Stimulated activated CD4-positive, alpha-beta T cell treated with anti-CD3 and anti-CD28 coated beads, Interleukin-1b, Interleukin-23, amount 100 ng/mL, for 48 hours (primary cell): ENCODE measurements at places on chromosomes 5 and 9.

- DNase-seq, result no peak
These were observed 2.5 kb upstream of the ZNF346 start for GRCh38 chr5:177020033-177020432.

DNA sequence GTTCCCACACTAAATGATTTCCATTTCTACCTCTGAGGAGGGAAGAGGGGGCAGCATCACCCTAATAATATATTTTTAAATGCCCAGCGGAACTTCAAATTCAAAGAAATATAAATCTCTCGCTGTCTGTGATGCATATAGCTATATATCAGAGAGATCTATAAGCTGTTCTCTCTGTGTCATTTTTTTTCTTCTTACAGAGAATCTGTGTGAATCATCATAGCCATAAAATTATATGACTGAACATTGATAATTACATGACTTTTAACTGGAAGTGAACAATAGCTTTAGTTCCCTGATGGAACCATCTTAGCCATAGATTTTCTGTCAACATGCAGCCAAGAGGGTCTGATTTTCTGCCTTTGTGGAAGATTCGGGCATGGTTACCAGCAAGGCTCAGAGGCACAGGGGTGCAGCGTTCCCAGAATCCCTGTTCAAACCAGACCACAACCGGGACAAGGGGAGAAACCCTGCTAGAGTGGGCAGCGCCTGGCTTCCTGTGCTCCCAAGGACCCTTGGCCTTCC, 93.7 kb upstream of the OSMR start:
- DNase-seq, result no peak

- peak; percentile 8 for DNase-seq
These were observed 69.1 kb upstream of the OLFM1 start for GRCh38 chr9:135018306-135018915.

GRCh38 chr9:72809586-72809985, 143.3 kb downstream of the ALDH1A1 start:
- DNase-seq, result no peak

- no peak for DNase-seq
These were observed 96.8 kb upstream of the ITGA2 start for GRCh38 chr5:52892242-52892878.

DNA sequence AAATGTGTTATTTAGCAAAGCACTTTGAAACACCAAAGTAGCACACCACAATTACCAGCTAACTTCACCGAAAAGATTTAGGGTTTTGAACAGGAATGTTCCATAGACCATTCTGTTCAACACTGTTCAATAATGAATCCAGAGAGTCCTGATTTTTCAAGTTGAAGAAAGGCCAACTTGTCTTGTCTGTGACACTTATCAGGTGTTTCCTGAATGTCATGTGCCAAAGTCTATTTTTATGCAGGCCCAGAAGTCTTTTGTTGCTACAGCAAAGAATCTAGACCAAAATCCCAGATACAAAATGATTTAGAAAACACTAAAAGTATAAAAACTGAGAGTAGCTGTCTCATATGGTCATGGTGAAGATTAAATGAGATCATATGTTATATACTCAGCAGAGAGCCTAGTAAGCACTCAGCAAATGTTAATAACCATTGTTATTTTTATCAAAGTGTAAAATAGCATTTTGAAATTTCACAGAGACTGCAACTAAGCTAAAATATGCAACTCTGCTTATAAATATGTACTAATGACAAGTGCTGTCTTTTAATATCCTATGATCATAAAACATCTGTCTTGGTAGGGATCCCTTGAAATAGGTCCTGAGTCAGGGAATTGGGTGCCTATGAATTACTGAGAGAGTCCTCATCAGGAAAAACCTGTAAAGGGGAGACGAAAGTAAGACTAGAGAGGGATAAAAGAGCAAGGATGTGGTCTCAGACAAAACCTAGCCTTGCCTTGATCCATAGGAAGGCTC, 122.4 kb upstream of the SLC12A2 start:
- no peak for DNase-seq

DNA sequence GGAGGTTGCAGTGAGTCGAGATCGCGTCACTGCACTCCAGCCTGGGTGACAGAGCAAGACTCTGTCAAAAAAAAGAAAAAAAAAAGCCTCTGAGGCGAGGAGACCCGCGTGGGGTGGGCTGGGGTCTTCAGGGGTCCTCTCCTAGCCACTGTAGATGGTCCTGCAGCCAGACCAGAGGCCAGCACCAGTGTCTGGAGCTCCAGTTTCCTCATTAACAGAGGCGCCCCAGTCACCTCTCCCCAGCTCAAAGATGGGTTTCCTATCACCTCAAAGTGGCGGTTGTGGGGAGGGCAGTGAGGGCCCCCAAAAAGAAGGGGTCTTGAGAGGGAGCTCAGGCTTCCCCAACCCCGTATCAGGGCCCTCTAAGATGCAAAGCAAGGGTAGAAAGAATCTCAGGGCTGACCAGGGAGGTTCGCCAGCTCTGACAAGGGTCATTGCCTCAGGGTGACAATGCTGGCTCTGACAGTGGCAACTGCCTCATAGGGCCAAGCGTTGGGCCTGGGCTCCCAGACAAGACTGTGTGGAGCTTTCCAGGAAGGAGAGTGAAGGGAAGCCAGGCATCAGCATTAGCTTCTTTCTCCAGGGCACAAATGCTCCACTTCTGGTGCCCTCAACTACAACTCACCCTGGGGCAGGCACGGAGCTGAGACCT, 15.0 kb downstream of the STK10 start:
- no peak for DNase-seq

- peak; percentile 91 for DNase-seq
These were observed 3.8 kb upstream of the STC2 start for GRCh38 chr5:173331956-173332479.

DNA sequence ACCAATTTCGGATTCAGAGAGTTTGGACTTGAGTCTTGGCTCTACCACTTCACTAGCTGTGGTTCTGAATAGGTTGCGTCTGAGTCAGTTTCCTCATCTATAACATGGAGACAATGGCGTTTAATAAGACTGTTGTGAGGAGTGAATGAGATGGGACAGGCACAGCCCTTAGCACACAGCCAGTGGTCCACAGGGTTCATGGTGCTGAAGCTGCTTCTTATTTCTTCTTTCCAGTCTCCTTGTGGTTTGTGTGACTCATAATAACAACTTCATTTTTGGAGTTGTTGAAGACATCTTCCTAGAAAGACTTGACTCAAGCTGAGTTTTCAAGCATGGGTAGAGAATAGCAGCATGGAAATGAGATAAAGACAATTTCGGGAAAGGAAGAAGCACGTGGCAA, 172.6 kb upstream of the PPP2R2B start:
- no peak for DNase-seq

DNA sequence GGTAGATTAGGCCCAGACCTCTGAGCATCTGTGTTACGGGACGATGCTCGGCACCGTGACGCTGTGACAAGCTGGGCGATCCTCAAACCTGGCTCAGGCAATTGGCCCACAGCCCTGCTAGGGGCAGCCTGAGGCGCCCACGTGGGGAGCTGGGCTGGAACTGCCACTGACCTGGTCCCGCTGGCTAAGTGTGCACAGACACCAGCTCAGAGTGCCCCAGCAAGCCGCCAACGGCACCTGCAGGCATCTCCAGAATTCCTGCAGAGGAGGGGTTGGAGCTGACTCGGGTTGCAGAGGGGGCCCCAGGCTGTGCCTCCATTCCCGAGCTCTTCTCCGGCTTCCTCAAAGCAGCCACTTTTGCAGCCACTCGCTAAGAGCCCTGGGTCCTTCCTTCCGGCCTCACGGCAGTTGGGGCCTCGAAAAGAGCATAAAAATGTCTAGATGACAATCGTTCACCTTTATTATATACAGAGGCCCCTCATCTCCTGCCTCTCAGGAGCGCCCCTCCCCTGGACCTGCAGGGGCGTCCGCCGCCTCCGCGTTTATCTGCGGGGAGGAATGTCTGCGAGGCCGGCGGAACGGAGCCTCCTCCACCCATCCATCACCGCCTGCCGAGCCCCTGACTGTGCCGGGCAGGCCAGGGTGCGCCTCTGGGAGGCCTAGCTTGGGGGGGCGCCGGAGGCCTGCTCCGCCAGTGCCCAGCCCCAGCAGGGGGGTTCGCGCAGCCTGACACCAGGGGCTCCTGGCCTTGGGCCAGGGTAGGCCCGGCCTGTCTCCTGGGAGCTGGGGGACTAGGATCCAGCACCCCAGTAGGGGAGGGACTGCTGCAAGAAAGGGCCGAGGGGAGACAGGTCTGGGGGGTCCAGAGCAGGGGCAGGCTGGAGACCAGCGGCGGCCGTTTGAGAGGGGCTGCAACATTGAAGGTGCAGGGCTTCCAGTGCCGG, 144.9 kb downstream of the BARX1 start:
- no peak for DNase-seq

DNA sequence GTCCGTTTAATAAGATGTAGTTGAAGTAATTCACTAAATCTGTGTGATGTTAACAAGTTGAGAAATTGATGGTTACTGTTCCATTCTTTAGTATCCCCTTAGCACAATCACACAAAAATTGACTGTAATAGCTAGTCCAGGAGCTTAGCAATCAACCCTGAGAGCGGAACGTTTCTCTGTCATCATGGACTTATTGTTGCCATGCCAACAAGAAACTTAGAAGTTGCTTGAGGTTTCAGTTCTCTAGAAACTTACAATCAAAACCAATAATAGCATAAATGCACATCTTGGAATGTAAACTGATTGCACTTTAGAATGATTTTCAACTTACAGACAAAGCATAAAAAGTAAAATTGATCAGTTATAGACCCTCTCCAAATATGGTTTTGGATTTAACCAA, 125.4 kb upstream of the ANKH start:
- no peak for DNase-seq

DNA sequence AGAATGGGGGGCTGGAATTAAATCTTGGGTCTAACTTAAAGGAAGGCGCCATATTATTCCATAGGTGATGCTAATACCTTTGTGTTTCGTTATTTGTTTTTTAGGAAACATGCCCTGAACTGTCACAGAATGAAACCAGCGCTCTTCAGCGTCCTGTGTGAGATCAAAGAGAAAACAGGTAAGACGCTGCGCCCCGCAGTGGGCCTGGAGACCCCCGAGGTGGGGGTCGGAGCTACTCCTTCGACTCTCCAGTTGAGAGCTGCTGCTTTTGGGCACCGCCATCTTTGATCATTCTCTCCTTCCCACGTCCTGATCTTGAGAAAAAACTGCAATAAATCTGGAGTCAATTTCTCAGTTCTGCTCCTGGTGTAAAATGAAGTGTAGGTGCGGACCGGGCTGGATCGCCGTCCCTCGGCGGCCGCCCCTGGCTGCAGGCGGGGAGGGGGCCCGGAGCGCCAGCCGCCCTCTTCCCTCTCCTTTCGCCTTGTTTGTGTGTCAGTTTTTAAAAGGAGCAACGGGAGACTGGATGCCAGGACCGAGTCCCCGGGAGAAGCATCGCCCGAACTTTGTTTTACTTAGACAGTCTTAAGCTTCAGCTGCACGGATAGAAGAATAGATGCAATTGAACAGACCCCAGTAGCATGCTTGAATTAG, 1.4 kb downstream of the PBX3 start:
- DNase-seq, result no peak

GRCh38 chr9:123318202-123318601, 37.8 kb upstream of the CRB2 start:
- DNase-seq, result no peak

DNA sequence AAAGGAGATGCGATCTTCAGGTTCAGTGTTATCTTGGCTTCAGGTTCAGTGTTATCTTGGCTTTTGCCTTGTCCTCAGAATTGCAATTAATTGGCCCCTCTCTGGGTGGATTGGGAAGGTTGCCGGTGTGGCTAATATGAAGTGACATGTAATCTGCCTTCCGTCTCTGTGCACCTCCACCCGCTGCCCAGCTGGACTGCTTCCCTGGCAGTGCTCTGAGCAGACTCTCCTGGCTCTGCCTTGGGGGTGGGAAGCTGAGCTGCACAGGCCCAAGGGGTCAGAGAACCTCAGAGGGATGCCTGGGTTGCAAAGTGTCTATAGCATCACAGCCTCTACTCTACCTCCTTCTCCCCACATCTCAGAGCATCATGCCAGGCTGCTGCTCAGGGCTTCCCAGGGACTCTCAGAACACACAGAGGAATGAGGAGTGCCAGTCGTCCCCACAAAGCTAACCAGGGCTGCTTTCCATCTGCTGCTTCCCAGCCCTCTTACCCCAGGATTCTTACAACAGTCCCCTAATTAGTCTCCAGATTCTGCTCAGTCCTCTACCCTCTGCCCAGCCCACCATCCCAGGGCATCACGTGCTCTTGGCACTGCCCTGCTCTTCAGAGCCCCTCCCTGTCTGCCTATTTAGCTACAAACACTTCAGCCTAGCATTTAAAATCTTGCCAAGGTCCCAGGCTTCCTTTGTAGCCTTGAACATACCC, 54.4 kb upstream of the AFAP1L1 start:
- DNase-seq, result no peak

GRCh38 chr5:153863951-153864350, 174.8 kb downstream of the FAM114A2 start:
- DNase-seq, result no peak

DNA sequence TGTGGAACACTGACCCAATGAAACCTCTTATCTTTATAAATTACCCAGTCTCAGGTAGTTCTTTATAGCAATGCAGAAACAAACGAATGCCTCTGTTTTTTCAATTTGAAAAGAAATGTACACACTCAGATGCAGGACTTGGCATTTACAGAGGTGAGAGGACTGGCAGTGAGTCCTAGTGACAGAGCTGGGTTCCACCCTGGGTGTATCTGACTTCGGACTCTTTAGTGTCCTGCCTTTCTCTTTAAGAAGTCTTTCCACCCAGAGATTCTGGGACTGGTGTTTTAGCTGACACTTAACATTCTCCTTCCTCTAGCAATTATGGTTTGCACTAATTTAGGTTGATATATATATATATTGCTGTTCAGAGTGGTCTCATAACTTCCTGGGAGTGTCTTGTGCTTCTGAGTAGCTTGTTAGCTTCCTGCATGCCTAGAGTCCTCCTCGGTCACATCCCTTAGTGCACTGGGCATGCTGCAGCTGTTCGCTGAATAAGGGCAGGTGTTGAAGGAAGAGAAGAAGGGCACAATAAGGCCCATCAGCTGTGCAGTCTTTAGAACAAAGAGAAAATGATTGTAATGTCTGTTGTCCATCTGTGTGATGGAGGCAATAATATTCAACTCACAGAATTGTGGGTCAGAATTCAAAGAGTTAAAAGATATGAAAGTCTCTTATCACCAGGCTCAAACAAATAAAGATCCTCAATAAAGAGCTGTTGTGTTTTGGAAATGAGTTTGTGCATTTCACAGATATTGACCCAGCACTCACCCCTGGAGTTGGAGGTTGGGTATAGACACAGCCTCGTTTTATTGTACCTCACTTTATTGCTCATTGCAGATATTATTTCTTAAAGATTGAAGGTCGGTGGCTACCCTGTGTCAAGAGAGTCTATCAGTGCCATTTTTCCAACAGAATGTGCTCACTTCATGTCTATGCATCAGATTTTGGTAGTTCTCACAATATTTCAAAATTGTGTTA, 187.1 kb downstream of the TRIM32 start:
- no peak for DNase-seq

GRCh38 chr5:125376059-125376641, 629.7 kb upstream of the ZNF608 start:
- no peak for DNase-seq

DNA sequence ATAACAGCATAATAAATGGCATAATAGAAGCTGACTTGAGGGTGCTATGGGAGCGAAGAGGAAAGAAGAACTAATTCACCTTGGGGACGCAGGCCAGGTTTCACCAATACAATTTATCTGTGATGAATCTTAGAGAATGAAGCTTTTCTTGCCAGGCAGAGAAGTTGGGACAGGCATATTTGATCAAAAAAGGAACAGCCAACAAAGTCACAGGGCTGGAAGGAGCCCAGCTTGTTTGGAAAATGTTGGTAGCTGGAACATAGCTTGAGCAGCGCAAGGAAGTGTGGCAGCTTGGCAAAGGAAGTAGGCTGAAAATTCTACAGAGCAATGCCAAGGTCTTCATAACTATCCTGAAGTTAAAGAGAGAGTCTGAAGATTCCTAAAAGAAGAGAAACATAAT, 181.5 kb upstream of the OR13F1 start:
- DNase-seq, result no peak

GRCh38 chr9:10674586-10674985, 61.8 kb upstream of the PTPRD start:
- DNase-seq, result no peak
